ENCODE measurements at places on chromosomes 1 and 21.

DNA sequence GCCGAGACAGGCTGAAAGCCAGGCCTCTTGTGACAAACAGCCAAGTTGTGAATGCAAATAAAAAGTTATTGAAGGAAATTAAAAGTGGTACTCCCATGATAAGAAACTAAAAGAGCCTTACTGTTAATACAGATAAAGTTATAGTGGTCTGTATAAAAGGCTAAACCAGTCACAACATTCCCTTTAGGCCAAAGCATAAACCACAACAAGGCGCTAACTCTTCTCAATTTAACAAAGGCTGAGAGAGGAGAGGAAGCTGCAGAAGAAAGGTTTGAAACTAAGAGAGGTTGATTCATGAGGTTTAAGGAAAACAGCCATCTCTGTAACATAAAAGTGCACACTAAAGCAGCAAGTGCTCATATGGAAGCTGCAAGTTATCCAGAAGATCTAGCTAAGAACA lies 10.7 kb downstream of the C1orf105 start:
- DNase-seq = no peak

- DNase-seq = no peak
Observed at GRCh38 chr21:17185674-17186073, 327.2 kb upstream of the CXADR start.

DNA sequence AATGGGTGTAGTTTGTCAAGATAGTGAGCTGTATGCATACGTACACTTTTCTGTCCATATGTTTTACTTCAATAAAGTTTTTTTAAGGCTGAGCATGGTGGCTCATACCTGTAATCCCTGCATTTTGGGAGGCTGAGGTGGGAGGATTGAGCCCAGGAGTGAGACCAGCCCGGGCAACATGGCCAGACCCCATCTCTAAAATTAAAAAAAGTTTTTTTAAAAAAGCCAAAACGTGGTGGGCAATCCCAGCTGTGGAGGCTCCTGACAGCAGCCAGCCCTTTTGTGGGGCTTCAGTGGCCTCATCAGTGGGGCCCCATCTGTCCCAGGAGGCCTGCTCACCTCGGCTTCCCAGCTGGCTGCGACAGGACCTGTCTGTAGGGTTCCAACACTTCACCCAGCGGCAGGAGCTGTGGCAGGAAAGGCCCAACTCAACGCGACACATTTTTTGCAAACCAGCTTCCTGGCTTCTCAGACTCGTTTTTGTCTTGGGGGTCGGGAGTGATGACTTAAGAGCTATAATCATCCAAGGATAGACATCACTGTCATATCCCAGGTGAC lies 56.9 kb upstream of the LBR start:
- no peak for DNase-seq

- no peak for DNase-seq
Observed at GRCh38 chr1:205170532-205171269, 40.8 kb downstream of the DSTYK start.

DNA sequence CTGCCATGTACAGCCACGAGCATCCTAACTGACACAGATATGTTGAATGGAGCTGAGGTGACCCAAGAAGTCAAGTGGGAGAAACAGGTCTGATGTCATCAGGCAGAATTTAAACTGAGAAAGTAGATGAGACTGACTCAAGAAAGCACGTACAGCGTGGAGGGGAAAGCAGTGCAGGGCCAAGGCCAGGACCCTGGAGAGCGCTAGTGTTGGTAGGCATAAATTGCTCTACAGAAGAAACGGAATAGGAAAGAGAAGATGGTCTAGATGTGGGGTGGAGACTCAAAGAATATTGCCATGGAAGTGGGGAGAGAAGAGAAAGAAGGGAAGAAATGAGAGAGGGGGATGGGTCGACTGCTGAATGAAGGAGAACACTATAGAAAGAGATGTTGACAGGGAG lies 45.3 kb upstream of the GJB5 start:
- DNase-seq = no peak

DNA sequence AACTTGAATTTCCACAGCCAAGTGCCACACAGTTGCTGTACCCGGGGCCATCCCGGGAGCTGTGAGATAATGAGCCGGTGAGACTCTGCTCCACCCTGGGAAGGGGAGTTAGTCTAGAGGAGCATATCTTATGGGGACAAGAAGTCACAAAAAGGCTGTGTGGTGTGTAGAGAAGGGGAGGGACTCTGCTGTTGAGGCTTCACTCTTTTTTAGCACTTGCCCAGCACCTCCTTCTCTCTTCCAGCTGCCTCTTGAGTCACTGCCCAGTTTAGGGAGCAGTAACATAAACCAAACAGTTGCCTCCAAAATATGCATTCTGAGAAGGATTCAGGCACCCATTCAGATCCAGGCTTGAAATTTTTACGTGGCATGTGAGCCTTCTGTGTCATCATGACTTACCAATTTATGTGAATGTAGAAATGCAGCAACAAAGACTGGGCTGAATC lies 744 bp upstream of the WDR26 start:
- no peak for DNase-seq

GRCh38 chr21:42129300-42130266 lies 58.5 kb downstream of the UMODL1 start:
- no peak for DNase-seq

DNA sequence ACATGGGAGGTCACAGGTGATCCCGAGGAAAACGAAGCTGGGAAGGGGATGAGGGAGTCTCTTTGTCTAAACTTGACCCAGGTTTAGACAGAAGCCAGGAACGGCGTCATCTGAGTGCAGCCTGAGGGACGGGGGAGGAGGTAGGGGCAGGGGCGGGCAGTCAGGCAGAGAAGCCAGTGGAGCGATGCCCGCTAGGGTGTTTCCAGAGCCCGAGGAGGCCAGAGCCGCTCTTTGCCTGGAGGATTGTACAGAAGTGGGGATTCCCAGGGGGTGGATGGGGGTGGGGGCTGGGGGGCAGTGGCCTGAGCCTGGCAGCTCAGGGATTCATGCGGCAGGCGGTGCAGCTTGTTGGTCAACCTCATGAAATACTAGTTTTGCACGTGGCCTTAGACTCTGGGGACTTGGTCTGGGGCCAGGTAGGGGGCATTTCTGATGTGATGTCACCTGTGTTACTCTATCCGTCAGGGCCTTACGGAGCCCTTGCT lies 58.4 kb downstream of the VPS26C start:
- DNase-seq = no peak

GRCh38 chr1:5572794-5573193 lies 419.4 kb downstream of the NPHP4 start:
- no peak for DNase-seq
